ENCODE measurements at places on chromosomes 1 and 21.

- DNase-seq, result no peak
Measured at GRCh38 chr1:151455966-151456365, 3.3 kb downstream of the POGZ start.

DNA sequence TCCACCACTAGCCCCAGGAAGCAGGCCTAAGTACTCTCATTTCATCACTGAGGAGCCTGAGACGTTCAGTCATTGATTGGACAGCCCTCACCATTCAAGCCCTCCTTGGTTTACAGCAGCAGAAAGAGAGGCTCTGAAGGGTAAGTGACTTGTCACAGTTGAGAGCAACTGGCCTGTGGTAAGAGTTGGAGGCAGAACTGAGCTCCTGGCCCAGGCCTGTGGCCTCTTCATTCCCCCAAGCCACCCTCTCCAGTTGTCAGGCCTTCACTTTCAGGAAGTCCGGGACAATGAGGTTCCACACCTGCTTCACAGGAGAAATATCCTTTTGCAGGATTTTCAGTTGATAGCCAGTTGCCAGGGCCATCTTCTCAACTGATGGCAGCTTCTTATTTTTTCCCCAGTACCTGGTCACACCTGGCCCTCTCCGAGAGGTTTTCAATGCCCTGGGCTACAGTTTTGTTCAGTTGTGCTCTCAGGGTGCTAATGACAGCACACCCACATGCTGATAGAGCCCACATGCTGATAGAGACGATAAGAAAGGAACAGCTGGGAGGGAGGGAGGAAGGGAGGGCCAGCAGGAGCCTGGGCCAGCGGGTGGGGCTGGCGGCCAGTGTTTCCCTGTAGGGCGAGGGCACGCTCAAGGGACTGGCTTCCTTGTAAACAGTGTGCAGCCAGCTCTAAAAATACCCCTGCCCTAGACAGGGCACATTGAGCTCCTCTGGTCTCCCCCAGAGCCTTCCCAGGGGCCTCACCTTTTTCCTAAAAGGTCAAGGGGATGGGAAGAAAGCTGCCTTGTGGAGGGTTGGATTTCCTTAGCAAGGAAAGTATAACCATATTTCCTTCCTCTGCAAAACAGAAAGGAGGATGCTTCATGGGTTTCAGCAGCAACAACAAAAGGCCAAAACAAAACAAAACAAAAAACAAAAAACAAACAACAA is 112.7 kb upstream of the JUN start:
- DNase-seq, result no peak

DNA sequence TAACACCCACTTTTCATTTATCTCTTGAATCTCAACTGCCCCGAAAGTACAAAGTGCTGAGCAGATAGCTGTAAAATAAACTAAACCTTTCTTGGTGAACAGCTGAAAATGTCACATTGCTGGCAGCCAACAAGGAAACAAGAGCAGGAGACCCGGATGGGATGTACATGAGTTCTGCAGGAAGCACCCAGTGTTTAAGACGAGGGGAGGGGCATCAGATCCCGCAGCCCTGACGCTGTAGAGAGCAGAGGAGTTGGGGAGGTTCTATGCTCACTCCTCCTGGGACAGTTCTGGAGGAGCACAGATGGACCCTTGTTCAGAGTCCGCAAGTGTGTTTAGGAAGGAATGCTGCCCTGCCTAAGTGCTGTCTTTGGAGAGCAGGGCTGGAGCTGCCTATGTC is 32.0 kb upstream of the EPHA8 start:
- no peak for DNase-seq

- DNase-seq, result no peak
Measured at GRCh38 chr1:118290571-118290970, 105.5 kb upstream of the SPAG17 start.
